ENCODE measurements at places on chromosomes 7 and 10.

DNA sequence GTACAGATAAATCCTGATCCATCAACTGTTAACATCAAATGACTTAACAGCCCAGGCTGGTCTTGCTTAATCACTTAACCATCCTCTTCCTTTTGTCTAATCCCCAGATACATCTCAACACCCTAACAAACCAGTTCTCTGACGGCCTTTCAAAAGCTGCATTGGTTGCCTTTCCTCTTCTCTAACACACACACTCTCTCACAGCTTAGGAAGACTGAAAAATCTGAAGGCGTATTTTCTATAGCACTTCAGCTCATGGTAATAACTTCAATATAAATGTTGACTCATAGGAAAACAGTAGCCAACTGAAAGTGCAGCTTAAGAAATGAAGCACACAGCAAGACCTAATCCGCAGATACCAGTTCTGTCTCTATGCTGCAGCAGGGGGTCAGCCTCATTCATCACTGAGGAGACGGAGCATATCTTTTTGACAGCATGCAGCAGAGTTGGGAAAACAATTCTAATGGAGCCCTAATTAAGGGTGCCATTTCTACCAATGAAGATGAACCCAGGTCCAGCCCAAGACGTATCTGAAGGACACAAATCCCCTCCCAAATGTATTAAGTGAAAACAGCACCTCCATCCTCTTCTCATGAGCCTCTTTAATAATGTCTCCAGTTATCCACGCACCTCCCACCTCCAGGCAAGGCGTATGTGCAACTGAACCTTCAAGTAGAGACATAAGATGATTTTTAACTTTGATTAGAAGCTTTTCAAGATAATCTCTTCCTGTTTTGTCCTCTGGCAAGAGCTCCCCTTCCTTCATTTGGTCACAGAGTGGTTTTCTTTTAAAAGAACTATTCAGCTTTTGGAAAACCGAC lies 211.7 kb upstream of the NFE2L3 start:
- DNase-seq, result no peak

DNA sequence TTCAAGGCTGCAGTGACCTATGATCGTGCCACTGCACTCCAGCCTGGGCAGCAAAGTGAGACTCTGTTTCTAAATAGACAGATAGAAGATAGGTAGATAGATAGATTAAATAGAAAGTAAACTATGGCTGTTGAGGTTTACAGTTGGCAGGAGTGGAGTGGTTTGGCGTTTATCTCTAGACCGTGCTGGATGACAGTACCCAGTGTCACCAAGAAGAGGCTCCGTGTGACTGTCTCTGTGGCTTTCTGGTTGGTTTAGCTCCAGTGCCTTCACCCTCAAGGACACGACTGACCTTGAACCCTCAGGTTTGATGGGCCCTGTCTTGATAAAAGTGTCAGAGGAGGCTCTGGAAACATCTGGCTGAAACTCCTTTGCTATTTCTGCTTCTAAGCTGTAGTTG lies 31.7 kb downstream of the CHST12 start:
- DNase-seq, result no peak

DNA sequence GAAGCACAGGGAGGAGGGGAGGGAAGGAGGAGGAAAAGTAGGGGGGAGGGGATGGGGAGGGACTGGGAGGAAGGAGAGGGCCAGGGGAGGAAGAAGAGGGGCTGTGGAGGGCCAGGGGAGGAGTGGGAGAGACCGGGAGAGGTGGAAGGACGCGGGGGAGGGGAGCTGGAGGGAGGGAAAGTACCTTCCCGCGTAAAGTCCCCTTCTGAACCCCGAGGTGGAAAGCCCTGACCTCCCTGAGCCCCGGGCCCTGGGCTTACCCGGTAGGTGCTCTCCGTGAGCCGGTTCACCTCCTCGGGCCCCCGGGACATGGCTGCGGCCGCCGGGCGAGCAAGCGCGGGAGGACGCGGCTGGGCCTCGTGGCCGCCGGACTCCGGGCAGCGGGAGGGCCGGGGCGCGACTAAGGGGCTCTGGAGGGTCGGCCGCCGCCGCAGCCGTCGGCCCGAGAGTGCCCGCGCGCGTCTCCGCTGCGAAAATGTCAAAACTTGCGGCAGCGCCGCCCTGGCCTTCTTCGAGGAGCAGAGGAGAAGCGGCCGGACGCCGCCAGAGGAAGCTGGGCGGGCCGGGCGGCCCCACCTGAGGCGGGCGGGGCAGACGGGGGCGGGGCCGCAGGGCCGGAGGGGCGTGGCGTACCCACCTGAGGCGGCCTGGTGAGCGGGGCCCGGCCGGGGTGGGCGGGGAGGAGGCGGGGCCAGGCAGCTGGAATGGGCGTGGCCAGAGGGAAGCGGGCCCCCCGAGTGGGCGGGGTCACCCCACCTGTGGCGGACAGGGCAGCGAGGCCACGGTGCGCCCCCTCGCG lies at the start of gene BAIAP2L1:
Gene BAIAP2L1 (minus strand): TSS at position 549 of the 799 bp plus-strand sequence. CDS start 238 bp downstream, at position 311.
- DNase-seq, result peak; percentile 29

GRCh38 chr7:150875791-150876190 lies 23.5 kb downstream of the AOC1 start:
- DNase-seq, result no peak

- DNase-seq, result no peak
These were observed 164.1 kb upstream of the ADO start for GRCh38 chr10:62640411-62640810.

DNA sequence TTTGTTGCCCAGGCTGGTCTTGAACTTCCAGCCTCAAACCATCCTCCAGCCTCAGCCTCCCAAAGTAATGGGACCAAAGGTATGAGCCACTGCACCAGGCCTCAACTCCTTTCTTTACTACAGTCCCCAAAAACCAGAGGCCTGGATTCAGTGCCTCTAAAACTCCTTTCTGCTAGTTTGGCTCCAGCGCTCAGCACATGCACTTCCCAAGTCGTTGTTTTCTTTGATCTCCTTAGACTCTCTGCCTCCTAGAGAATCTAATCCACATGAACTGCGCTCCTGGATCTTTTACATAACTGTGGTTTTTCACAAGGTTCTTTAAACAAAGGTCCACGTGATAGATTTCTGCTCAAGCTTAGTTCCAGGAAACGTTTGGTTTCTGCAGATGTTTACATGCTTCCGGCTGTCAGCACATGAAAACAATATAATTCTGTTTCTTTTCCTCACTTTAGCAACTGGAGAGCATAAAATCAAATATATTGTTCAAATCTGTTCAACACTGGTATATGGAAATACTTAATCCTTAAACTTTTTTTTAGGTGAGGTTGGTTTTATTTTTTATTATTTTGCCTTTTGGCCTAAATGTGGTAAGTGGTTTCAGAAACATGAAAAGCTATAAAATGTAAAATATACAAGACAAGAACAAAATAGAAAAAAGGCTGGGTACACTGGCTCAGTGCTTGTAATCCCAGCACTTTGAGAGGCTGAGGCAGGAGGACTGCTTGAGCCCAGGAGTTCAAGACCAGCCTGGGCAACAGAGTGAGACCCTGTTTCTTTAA lies 270.5 kb upstream of the MKLN1 start:
- no peak for DNase-seq

- DNase-seq, result no peak
These were observed 212.1 kb downstream of the MLLT10 start for GRCh38 chr10:21746118-21746517.

DNA sequence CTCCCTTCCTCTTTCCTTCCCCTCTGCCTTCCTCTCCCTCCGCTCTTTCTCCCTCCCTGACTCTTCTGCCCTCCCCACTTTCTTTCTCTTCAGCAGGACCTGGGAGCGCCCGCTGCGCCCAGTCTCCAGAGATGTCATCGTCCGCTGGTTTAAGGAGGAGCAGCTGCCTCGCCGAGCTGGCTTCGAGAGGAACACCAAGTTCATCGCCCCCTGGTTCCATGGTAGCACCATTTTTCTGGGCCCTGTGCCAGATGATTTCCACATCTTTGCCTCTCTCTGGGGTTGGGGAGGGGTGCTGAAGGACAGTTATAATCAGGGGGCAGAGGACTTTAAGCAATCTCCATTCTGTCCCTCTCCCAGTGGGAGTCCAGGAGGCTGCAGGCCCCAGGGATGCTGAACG lies 71.6 kb downstream of the SH2D4B start:
- DNase-seq, result no peak

DNA sequence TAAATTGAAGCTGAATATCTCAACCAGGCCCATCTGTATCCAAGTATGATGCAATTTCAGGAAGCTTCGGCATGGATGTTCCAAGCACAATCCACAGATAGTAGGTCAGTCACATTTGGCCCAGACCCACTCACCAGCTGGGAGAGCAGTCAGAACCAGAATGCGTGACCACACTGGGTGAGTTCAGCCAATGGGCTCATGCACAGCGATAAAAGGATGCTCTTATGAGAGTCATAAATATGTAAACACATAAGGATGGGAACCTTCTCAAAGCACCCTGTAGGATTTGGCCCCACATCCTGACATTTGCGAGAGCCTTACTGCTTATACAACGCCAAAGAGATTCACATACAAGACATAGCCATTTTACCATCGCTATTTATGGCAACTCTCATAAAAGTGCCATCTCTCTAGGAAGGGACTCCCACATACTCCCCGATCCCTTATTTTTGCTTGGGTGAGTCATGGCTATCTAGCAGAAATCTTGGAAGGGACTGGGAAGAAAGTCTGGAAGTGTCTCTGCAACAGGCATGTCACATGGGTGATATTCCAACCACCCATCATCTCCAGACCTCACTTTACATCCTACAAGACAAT lies 3.0 kb downstream of the AFAP1L2 start:
- no peak for DNase-seq

DNA sequence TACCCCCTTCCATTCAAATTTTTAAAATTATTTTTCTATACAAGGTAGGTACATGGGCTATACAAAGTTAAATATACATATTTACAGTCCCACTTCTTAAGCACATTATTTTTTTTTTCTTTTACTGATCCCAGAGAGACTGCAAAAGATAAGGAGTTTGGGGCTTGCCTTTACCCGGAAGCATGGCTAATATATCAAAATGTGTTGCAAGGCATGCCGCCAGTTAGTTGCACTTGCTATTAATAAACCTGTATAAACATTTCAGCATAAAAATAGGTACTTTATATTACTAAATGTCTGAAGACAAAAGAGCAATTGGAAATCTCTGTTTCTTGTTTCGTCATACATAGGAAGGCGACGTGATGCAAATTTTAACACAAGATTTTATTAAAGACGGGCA lies 21.5 kb upstream of the PDLIM1 start:
- no peak for DNase-seq

GRCh38 chr10:104332243-104333031 lies 5.8 kb downstream of the ITPRIP start:
- no peak for DNase-seq

DNA sequence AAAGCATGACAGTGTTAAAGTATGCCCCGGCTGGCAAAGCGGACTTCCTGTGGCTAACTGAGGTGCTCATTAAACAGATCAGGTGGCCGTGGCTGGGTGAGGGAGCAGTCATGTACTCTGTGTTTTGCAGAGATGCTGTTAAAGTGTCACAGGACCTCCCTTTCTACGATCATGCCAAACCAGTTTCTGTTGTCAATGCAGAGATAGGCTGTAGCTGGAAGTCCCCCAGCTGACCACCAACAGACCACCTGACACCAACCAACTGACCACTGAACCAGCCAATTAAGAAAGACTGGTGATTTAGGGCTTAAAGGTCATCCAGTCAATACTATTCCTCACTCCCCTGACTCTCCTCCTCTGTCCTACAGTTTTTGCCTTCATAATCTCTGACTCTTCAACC lies 431.1 kb upstream of the LRGUK start:
- DNase-seq, result no peak

- no peak for DNase-seq
These were observed 625 bp downstream of the IPMK start for GRCh38 chr10:58266826-58267712.

DNA sequence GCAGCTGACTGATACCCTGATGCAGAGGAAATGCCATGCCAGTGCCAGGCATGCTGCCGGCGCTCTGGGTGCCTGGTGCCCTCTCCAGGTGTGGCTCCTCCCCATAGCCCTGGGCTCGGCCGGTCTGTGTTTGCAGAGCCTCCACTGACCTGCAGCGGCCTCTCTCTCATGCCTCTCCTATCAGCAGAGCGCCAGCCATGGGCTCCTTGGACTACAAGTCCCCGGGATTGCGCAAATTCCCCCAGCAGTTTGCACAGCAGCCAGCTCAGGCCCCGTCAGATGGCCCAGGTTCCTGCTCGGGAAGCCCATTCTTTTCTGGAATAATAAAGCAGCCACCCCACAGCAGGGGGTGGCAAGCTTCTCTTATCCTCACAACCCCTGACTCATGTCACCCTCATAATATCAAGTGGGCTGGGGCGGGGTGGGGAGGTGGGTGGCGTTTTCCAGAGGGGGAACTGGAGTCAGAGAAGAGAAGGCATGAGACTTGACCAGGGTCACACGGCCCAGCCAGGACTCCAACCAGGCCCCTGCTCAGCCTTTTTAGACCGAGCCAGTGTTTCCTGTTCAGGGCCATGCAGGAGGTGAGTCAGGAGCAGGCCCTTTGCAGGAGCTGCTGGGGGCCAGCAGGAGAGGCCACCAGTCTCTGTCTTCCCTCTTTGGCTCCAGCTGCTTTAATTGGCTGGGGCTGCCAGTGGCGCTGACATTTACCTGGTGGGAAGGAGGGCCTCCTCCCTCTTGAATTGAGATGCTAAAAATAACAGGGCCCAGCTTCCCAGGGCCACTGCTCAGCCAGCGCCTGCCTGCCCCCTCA lies 58.6 kb downstream of the ZMIZ1 start:
- no peak for DNase-seq

DNA sequence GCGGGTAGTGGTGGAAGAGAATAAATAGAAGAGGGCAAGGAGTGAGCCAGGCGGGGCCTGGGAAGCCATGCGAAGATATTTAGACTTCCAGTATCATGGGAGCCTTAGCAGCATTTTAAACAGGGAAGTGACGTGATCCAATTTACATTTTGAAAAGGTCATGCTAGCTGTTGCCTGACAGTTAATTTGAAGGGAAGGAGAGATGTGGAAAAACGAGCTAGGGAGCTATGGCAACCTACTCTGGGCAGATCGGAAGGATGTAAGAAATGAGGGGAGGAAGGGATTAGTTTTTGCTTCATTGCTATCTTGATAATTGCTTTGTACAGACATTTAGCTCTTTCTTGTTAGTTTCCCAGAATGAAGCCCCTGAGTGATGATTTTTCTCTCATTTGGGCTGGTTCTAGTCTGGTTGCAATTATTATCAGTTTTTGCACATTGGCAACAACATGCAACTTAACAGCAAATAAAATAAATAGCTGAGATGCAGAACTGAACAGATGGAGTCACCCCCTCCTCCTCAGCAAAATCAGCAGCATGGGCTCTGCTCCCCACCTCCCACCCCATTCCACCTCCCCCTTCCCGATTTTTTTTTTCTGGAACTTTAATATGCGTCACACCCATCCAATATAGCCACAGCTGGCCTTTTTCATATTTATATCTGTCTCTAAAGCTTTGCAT lies 13.0 kb upstream of the CALU start:
- DNase-seq, result no peak

DNA sequence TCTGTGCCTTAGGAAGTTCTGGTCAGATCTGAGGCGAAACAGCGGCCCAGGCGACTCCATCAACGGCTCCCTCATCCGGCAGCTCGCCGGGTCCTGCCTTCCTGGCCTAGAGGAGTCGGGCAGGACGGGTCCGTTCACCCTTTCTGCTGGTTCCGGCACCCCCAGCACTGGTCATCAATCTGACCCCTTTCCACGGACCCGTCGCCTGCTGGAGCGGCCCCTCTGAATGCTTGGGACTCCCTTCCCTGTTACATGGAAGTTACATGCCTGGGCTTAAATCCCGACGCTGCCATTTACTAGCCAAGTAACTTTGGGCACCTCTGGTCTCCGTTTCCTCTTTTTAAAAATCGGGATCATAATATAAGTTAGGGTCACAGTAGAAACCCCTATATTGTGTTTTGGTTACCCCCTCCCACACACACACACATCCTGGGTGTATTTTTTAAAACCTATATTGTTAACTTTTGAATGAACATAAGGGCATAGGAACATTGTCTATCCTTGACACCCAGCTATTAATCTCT lies 607 bp upstream of the GGCT start:
- DNase-seq, result no peak
